ENCODE measurements at places on chromosomes 1 and 21.

DNA sequence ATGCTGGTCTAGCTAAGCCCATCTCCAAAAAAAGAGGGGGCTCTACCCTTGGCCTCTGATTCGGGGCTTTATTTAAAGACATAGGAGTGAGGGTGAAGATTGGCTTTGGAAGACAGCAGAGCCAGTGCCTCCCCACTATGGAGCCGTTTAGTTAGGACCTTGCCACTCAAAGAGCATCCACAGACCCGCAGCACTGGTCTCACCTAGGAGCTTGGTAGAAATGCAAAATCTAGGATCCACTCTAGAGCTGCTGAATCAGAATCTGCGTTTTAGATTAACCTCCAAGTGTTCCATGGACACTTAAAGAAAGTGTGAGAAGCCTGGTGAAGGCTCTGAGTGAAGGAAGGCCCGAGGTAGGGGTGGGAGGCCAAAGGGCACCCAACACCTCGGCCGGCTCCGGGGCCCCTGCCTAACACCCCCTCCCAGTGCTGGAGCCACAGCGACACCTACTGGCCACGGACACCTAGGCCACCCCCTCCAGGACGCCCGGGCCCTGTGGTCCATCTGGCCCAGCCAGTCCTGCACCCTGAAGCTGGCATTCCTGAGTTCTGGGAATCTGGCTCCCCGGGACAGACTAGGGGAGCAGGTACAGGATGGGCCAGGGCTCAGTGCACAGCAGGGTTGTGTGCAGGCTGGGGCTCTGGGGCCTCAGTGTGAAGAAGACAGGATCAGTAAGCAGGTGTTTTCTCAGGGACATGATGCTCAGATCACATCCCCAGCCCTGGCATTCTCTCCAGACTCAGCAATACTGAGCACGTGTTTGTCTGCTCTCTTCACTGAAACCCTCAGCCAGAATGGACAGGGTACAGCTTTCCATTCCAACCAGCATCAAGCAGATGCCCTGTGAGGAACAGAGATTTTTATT lies 79.2 kb downstream of the TMEM53 start:
- peak; percentile 86 for DNase-seq

GRCh38 chr1:168293356-168293755 lies 12.7 kb downstream of the TBX19 start:
- no peak for DNase-seq

DNA sequence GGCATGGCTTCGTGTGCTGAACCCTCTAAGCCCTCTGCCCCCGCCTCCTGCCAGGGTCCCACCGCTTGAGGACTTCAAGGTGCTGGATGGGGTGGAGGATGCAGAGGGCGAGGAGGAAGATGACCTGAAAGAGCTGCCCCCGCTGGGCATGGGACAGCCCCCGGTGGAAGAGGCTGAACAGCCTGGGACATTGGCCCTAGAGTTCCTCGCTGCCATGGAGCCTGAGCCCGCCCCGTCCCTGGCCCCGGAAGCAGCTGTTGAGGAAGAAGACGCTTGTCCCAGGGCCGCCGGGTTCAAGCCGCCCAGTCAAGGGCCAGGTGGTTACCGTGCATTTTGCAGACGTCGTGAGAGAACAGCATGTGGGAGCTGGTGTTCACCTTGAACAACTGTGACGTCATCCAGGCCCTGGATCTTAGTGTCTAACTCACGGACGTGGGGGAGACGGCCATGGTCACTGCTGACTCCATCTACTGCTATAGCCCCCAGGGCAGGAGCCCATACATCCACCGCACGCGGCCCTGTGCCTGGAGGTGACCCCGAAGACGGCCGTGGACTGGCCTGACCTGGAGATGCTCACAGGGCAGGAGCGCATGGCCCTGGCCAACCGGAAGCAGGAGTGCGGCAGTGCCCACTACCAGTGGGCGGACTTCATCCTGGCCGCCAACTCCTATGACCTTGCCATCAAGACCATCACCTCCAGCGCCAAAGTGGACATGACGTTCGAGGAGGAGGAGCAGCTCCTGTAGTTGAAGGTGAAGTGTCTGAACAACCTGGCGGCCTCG lies 90.1 kb downstream of the PPP1R12B start:
- no peak for DNase-seq

GRCh38 chr21:18356801-18357200 lies 46.8 kb downstream of the TMPRSS15 start:
- no peak for DNase-seq

GRCh38 chr1:16258591-16259135 lies 21.7 kb upstream of the CPLANE2 start:
- no peak for DNase-seq

DNA sequence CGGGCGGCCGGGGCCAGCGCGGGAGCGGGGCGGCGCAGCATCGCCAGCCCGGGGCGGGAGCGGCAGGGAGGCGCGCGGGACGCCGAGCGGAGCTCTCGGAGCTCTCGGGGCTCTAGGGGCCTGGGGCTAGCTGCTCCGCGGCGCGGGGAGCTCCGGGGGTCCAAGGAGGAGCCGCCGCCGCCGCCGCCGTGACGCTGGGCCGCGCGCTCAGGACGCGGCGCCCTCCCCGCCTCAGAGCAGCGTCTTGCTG lies 147 bp downstream of the CLSTN1 start:
- DNase-seq = no peak

- DNase-seq = no peak
Observed at GRCh38 chr1:90149101-90149500, 154.2 kb downstream of the ZNF326 start.

DNA sequence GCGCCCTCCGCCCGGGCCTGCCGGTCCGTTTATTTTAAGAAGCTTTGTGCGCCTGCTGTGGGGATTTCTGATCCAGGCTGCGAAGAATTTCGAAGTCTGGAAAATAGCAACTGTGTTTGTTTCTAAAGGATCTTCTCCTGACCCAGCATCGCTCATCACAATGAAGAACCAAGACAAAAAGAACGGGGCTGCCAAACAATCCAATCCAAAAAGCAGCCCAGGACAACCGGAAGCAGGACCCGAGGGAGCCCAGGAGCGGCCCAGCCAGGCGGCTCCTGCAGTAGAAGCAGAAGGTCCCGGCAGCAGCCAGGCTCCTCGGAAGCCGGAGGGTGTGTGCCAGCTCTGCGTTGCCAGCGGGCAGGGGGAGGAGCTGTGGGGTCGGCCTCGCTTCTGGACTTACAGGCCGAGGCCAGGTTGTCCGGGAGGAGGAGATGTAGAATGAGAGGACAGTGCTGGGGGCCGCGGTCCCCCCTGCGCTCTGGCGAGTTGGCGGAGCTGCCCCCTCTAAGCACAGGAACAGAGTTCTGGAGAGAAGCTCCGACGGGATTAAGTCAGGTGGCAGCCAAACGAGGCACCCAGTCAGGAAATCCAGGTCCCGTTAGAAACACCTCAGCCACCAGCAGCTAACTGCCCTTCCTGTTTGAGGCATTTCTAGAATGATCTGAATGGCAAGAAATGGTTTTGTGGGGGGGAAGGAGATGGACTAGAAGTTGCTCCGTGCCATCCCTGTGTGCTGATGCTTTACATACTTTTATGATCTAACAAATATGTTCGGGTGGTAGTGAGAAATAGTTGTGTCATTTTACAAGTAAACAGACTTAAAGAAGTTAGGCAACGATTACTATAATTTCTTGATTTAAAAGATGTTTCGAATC lies 948 bp downstream of the TXLNA start:
- DNase-seq = no peak

- peak; percentile 56 for DNase-seq
Observed at GRCh38 chr1:94070865-94071264, 50.1 kb downstream of the ABCA4 start.

- DNase-seq = peak; percentile 18
Observed at GRCh38 chr1:226700861-226701260, 38.2 kb downstream of the ITPKB start.

GRCh38 chr1:53575955-53576320 lies 116.7 kb downstream of the DMRTB1 start:
- DNase-seq = peak; percentile 23

DNA sequence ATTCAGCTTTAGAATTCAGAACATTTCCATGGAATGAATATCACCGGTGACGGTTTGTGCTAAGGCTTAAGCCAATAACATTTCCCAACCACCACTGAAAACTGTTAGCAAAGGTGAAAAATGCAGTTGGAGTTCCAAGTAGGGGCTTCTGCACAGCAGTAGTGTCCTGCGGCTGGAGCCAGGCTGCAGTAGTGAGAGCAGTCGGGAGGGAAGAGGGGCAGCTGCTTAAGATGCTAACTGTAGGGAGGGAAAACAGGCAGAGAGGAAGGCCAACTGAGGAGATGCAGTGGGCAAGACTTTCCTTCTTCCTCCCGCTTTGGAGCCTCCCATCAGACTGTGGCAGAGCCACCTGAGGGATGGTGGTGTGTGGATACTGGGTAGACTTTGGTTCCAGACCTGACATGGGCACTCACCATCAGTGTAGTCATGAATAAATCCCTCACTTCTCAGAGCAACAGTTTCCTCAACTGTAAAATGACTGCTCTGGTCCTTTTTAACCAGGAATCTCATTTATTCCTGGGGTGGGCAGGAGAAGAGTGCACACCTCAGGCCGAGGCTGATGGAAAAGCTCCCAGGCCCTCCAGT lies 3.2 kb downstream of the F3 start:
- DNase-seq = no peak

Data from dorsolateral prefrontal cortex (tissue), 122 donors.